ENCODE measurements at places on chromosomes 12 and 14. TPM values are rescaled to one million over a fixed set of nuclear protein-coding genes. Genes with fewer than 3 reads are reported as not detected.

SLC39A2 gene
- total RNA-seq = not detected

PLCZ1 gene
- not detected for total RNA-seq

FIGNL2 gene
- total RNA-seq = not detected

PTCSC3 gene
- not detected for total RNA-seq

MPHOSPH9 gene
- total RNA-seq = 84.9 TPM

ASCL1 gene
- total RNA-seq = not detected

Measured in Karpas-422 (cell line).